ENCODE measurements at places on chromosomes 4 and X.

DNA sequence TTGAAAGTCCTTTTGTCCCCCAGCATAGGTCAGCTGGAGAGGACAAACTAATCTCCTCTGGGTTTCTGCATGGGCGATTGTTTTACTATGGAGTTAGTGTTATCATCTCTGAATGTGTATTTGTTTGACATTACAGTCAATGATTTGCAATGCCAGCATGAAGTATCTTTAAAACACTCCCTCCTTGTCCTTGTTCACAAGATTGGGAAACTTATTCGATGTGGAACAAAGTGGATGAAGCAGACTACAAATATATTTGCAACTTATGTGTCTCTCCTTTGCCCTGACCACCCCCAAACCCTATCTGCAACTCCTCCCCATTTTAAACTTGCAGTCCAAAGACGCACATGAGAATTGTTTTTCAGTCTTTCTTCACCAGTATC, 1.5 kb upstream of the PITX2 start:
- DNase-seq, result no peak

DNA sequence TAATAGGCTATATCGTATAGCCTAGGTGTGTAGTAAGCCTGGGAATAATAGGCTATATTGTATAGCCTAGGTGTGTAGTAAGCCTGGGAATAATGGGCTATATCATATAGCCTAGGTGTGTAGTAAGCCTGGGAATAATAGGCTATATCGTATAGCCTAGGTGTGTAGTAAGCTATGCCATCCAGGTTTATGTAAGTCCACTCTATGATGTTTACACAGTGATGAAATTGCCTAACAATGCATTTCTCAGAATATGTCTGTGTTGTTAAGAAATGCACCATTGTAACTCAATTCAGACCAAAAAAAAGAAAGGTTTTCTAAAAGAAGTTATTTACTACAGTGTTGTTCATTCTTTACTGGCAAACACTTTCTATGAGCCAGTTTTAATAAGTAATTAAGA, 1387.2 kb downstream of the STIM2 start:
- no peak for DNase-seq

DNA sequence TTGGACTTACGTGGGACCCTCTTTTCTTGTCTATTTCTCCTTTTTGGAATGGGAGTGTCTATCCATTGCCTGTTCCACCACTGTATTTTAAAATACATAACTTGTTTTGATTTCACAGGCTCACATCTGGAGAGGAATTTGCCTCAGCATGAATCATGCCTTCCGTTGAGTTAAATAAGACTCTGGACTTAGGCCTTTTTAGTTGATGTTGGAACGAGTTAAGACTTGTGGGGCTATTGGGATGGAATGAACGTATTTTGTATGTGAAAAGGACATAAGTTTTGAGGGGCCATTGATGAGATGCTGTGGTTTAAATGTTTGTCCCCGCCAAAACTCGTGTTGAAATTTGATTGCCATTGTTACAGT, 66.2 kb downstream of the BEX3 start:
- DNase-seq, result no peak

DNA sequence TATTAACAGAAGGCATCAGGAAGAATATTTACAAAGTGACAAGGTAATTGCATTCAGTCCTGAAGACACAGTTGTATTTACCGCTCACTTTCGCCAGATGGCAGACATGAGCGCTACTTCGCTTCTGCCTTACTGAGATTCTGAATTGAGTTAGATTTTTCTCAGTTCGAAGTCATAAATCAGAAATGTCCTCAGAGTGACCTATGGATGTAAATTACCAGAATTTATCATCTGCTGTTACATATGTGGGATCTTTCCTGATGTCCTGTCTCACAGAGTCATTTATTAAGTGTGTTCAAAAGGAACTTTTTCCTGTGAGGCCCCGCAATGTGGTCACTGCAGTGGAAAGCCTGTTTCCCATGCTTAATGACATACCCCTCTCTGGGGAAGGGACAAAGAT, 97.3 kb upstream of the DCLK2 start:
- DNase-seq, result no peak

DNA sequence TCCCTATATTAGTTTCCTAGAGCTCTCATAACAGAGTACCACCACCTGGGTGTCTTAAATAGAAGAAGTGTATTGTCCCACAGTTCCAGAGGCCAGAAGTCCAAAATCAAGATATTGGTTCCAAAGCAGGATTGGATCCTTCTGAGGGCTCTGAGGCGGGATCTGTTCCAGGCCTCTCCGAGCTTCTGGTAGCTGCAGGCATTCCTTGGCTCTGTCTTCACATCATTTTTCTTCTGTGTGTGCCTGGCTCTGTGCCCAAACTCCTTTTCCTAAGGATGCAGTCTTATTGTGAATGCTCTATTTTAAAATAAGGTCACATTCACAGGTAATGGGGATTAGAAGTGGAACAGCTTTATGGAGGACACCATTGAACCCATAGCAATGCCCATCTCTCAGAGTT, 253.7 kb upstream of the TAPT1 start:
- DNase-seq, result no peak

- no peak for DNase-seq
These were observed 392.3 kb upstream of the GALNT7 start for GRCh38 chr4:172776203-172776861.

DNA sequence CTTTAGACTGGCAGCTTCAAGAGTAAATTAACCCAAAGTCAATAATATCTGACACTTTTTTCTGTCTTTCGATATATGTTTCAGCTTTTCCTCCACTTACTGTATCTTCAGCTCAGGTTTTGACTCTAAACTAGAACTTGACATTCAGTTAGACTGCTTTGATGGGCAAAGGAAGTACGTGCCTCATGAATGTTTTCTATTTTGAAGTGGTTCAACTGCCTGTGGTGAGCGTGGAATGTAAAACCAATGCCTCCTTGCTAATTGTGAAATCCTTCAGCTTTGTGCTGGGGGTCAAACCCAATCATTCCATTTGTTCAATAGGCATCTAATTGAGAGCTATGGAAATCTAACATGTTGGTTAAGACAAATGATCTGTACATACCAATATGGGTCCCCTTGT, 857.0 kb upstream of the HTR2C start:
- no peak for DNase-seq

GRCh38 chr4:4608214-4608537, 66.3 kb upstream of the STX18 start:
- no peak for DNase-seq

DNA sequence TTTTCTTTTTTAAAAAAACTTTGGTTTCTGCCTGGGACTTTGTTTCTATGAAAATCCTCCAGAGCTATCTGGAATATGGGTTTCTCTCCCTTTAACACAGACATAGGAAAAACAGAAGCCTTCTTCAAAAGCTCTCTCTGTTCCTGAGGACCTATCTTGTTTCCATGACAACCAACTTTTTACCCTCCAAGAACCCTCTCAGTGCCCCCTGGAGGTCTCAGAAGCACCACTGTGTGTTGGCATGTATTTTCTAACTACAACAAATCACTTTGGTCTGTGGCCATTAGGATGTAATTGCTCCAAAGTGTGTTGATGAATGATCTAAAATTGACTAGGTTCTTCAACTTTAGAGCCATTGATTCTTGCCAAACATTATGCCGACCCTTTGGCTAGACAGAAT, 1331.6 kb downstream of the ADGRL3 start:
- DNase-seq, result no peak

GRCh38 chr4:95105112-95105511, 347.4 kb downstream of the BMPR1B start:
- no peak for DNase-seq

GRCh38 chr4:99825272-99825671, 8.6 kb downstream of the DAPP1 start:
- no peak for DNase-seq

- peak; percentile 0 for DNase-seq
These were observed 6.6 kb downstream of the SYN1 start for GRCh38 chrX:47613082-47613481.

- no peak for DNase-seq
These were observed 44.7 kb upstream of the TET2 start for GRCh38 chr4:105102016-105102415.

GRCh38 chrX:147847999-147848398, 63.7 kb upstream of the FMR1 start:
- no peak for DNase-seq

DNA sequence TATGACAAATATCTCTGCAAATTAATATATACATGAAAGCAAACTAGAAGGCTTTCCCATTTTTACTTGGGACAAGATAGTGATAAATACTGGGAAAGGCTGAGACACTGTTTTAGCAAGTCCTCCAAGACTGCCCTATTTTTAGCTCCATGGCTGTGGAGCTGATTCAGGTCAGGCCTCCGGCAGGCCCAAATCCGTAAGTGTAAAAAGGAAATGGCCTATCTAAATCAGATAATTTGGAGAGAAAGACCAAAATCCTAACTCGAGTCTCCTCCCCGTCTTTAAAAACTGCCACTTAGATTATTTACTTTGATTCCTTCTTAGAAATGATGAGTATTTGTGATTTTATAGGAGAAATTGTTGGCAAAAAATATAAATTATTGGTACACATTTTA, 2.9 kb downstream of the OTUD4 start:
- no peak for DNase-seq

DNA sequence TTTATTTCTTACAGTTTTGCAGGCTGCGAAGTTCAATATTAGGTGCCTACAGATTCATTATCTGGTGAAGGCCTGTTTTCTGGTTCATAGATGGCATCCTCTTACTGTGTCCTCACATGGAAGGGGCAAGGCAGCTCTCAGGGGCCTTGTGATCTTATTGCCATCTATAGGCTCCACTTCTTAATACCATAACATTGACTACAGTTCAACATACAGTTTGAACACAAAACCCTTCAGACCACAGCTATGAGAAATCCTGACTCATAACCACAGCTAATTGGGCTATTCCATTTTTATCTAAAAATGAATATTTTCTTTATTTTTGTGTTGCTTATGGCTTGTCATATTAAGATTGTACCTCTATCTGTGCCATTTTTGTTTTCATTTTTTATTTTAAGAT, 72.3 kb downstream of the STAG2 start:
- DNase-seq, result no peak

Data from cerebellar nuclear complex (tissue), 1 donor.